ELF-1 (cell line): ENCODE measurements at places on chromosomes 4 and X.

- DNase-seq, result no peak
Observed at GRCh38 chr4:111945014-111945413, 200.2 kb upstream of the FAM241A start.

DNA sequence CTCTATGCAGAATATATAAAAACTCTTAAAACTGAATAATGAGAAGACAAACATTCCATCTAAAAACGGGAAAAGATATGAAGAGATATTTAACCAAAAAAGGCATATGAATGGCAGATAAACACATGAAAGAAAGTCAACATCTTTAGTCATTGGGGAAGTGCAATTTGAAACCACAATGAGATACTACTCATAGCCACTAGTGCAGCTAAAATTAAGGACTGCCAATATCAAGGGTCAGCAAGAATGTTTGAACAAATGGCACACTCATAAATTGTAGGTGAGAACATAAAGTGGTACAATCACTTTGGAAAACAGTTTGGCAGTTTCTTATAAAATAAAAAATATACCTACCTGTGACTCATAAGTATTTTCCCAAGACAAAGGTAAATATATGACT, 534.9 kb upstream of the DIPK2B start:
- no peak for DNase-seq

DNA sequence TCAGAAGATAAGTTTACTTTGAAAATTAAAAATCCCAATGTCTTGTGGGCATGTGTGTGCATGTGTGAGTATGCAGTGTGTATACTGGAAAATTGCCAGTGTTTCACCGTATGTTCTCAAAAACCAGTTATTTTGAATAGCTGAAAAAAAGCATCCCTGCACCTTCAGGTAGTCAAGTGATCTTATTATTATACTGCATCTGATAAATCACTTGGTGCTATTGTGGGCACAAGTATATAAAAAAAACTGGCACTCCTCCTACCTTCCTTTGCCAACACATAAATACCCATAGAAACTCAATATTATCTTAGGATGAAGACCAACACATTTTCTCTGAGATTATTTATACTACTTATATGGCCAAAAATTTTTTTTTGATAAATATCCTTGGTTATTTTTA, 91.5 kb upstream of the MAP9 start:
- DNase-seq, result no peak

DNA sequence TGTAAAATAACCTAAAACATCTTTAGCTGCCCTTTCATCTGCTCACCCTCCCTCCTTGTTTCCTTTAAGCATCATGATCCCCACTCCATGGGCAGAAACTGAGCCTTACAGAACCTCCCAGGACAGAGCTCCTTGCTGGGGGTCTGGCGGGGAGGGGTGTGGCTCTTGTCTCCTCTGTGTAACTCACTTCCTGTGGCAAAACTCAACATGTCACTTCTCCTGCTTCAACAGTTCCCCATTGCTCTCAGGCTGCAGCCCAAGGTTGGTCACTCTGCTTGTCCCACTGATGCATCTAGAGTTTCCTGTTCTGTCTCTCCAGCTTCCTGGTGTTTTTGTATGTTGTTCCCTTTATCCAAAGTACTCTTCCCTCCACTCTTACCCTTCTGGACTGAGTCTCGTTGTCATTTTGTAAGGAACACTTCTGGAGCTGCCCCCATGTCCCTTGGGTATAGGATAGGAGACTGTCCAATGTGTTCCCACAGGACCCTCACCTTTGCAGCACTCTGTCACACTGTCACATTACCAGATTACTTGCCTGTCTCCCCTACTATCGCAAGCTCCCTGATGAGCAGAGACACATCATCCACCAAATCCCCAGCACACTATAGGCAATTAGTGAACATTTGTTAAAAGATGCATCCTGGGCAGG, 19.6 kb downstream of the TMEM31 start:
- DNase-seq, result no peak

DNA sequence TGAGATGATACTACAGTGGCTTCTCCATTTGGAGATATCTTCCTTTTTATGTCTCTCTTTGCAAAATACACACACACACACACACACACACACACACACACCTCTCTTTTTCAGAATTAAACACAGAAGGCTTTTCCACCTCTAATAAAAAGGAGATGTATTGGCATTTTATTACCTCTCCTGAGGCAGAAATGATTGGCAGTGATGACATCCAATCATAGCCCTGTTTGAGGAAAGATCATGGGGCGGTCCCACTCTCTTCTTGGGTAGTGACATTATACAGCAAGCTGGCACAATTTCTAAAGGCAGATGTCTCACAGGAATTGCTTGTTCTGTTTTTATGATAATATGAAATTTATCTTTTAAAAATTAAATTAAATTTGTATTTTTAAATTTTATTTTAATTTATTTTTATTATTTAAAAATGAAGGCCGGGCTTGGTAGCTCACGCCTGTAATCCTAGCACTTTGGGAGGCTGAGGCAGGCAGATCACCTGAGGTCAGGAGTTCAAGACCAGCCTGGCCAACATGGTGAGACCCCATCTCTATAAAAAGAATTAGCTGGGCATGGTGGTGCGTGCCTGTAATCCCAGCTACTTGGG, 15.6 kb downstream of the CHRNA9 start:
- no peak for DNase-seq

DNA sequence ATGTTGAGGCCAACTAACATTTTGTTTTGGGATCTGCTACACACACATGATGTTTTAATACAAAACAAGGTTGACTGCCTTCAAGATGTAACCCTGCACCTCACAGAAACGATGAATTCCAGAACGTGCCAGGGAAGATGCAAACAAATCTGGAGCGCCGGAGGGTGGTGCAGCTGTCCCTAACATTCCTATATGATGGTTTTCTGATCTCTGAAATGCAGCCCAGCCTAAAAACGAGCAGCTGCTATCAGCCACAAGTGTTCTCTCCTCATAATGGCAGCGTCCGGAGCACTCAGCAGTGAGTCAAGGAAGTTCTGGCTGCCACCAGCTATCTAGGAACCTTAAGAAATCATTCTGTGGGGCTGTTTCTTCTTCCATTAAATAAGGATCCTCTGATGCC, 333.4 kb downstream of the NR3C2 start:
- no peak for DNase-seq
